ENCODE measurements at places on chromosomes 2 and 18.

- DNase-seq = no peak
Observed at GRCh38 chr2:124482044-124482443, 457.0 kb downstream of the CNTNAP5 start.

DNA sequence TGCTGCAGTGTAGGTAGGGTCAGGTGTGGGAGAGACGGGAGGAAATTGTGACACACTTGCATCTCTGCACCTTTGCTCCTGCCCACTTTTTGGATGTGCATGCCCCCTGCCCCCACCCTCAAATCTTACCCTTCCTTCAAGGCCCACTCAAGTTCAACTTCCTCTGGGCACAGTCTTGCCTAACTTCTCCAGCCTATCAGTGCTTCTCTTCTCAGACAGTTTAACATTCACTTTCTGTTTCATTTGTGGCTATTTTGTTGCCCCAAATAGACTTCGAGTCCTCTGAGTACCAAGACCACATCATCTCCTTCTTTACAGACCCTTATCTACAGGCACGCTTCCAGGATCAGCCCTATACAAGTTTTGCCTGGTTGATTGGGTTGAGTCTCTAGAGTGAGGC lies 2.7 kb downstream of the ST8SIA5 start:
- no peak for DNase-seq

DNA sequence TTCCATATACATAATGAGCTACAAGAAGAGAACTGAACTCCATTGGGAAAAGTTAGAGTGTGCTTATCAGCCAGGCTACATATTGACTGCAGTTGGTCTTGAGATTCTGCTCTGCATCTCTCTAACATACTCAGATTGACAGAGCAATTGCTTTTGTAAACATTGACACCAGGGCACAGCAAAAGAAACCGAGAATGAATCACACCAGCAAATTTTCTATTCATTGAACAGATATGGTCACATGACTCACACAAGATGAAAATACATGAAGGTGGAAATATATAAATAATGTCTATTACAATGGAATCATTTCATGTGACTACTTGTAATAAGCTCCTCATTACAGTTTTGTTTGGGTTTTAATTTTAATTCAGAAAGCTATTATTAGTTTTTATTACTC lies 691.9 kb upstream of the TMEFF2 start:
- DNase-seq = no peak

- DNase-seq = no peak
Observed at GRCh38 chr2:170505631-170506275, 209.4 kb upstream of the SP5 start.

GRCh38 chr2:241558532-241559322 lies at the start of gene BOK:
Gene BOK (plus strand): TSS chr2:241558745. CDS start chr2:241559484, 739 bp downstream.
- DNase-seq = no peak

GRCh38 chr2:7954234-7954633 lies 727.6 kb upstream of the ID2 start:
- no peak for DNase-seq

DNA sequence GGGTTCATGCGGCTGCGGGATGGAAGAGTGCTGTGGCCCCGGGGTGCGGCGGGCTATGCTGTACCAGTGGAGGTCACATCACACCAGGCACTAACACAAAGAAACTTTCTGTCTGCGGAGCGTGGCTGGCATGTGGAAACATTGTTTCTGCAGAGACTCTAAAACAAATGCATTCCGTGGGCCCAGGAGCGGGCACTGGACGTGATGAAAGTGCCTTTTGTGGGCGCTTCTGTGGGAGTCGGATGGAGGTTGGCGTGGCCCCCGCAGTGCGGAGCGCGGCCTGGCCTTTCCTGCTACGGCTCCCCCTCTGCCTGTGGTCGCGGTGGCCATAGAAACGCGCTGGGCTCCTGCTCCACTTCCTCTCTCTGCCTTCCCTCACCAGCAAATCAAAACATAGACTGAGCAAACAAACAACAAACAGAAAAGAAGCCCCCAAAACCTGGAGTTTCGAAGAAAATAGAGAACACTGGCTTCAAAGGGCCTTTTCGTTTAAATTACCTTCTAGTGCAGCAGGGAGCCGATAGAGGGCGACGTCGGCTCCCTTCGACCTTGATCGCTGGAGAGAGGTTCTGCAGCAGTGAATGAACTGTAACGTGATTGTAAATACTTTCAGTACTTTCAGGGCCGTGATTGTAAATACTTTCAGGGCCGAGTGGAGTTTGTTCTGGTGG lies 51.4 kb downstream of the KIF5C start:
- DNase-seq = no peak

- no peak for DNase-seq
Observed at GRCh38 chr18:52045946-52046675, 293.9 kb upstream of the DCC start.

- DNase-seq = no peak
Observed at GRCh38 chr18:60070631-60071030, 170.8 kb downstream of the PMAIP1 start.

GRCh38 chr18:596288-596881 lies 403 bp upstream of the CLUL1 start:
- DNase-seq = no peak

- DNase-seq = no peak
Observed at GRCh38 chr2:218985021-218985324, at the start of gene FEV. Gene FEV (minus strand): TSS chr2:218985184. CDS start chr2:218985075, 109 bp downstream.

GRCh38 chr2:133054297-133054696 lies 384.3 kb upstream of the LYPD1 start:
- no peak for DNase-seq

DNA sequence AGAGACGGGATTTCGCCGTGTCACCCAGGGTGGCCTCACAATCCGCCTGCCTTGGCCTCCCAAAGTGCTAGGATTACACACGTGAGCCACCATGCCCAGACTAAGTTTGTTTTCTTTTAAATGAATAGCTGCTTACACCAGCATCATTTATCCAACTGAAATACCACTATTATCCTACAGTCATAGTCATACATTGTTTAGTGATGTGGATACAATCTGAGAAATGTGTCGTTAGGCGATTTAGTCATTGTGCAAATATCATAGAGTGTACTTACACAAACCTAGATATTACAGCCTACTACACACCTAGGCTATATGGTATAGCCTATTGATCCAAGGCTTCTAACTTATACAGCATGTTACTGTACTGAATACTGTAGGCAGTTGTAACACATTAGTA lies 10.3 kb downstream of the ZC3H15 start:
- DNase-seq = no peak

GRCh38 chr2:132725148-132725547 lies 55.1 kb upstream of the LYPD1 start:
- DNase-seq = no peak

Data from NCI-H187 treated with DMSO at 0.1 percent for 48 hours (cell line).